ENCODE measurements at places on chromosomes 3 and 15.

- no peak for DNase-seq
These were observed 12.6 kb upstream of the RNU6-1 start for GRCh38 chr15:67852418-67852817.

GRCh38 chr3:23949784-23950183 is 4.7 kb downstream of the NR1D2 start:
- DNase-seq, result no peak

GRCh38 chr15:71048913-71049675 is 66.2 kb upstream of the THSD4 start:
- no peak for DNase-seq

- no peak for DNase-seq
These were observed 9.0 kb downstream of the NIPA1 start for GRCh38 chr15:22795206-22796063.

GRCh38 chr15:88467935-88468528 is 524 bp downstream of the MRPS11 start:
- DNase-seq, result no peak

- DNase-seq, result no peak
These were observed 12.0 kb downstream of the PLSCR1 start for GRCh38 chr3:146532406-146532805.

- no peak for DNase-seq
These were observed 2.0 kb downstream of the TMEM158 start for GRCh38 chr3:45223889-45224727.

- DNase-seq, result no peak
These were observed 28.9 kb upstream of the OSTN start for GRCh38 chr3:191170097-191170496.

- no peak for DNase-seq
These were observed 39.1 kb downstream of the SYNM start for GRCh38 chr15:99143655-99144610.

DNA sequence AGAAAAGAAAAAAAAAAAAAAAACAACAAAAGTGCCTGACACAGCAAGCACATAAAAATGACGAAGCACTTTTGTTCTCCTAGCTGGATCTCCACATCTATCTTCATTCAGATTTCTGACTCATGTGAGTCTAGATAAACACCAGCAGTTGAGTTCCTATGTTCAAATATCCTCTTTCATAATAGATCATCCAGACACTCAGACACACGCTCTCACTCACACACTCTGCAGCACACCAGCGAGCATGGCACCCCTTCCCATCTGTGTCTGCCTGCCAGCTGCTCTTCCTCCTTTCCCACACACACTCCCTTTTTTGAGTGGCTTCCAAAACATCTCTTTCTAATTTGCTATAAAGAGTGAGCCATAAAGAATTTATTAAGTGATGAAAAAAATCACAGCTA is 19.8 kb upstream of the CELF6 start:
- no peak for DNase-seq

- DNase-seq, result no peak
These were observed 29.9 kb upstream of the CCDC80 start for GRCh38 chr3:112670824-112671223.

DNA sequence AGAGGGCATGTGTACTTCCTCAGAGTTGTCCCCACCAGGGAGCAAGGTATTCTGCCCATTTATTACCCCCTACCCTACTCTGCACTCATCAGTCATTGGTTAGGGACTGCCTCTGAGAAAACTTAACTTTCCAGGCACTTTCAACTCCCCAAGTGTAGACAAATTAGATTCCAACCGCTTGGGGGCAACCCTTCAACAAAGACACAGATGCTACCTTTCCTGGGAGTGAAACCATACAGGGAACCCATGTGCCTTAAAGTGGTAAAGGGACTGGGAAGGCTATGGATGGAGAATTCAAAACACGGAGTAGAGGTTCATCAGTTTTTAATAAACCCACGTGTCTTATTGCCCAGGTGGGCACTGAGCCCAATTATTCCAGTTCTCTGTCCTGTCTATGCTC is 19.4 kb upstream of the UBE2E2 start:
- DNase-seq, result peak; percentile 28

DNA sequence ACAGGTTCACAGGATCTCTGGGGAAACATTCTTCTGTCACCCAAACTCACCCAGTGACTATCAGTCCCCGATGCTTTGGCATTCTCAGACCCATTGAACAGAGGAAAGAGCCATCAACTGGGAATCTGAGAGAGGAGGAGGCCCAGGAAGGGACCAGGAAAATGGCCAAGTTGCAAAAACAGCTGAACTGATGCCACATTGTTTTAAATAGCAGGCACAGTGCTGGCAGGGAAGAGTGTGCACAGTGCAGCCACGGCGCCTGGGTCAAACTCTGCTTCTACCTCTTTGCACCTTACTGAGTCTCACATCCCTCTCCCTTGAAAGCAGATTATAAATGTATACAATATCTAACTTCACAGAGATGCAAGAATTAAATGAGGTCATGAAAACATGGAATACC is 66.4 kb downstream of the SRGAP3 start:
- DNase-seq, result peak; percentile 24

GRCh38 chr15:53230473-53230872 is 440.3 kb upstream of the ONECUT1 start:
- no peak for DNase-seq

GRCh38 chr3:116340680-116341216 is 104.5 kb downstream of the LSAMP start:
- DNase-seq, result no peak

GRCh38 chr15:57667171-57667849 is 39.2 kb upstream of the POLR2M start:
- no peak for DNase-seq

DNA sequence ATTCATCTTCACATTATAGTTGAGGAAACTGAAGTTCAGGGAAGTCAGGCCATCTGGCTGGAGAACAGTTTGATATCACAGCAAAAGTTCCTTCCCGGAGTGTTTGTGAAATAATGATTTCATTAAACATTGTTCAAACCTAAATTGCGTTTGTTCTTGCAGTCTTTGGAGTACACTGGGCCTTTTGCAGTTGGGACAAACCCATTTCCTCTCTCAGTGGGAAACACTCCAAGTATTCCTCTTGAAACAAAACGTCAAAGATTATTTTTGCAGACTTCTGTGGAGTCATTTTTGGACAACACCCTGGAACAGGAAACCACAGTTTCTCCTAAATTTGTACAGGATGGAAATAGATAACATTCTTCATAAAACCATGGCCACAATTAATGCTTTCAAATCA is 287.5 kb downstream of the PTPRG start:
- DNase-seq, result no peak

- no peak for DNase-seq
These were observed 205.8 kb downstream of the SSR3 start for GRCh38 chr3:156349111-156349510.

GRCh38 chr3:187920913-187921312 is 175.6 kb upstream of the BCL6 start:
- no peak for DNase-seq

Measured in caudate nucleus (tissue), 63 donors.